HepG2 (cell line): ENCODE measurements at places on chromosomes 4 and X. TPM values are rescaled to one million over a fixed set of nuclear protein-coding genes. Genes with fewer than 3 reads are reported as not detected.

The IRS4 gene
- total RNA-seq: not detected in 2 replicates

DNA sequence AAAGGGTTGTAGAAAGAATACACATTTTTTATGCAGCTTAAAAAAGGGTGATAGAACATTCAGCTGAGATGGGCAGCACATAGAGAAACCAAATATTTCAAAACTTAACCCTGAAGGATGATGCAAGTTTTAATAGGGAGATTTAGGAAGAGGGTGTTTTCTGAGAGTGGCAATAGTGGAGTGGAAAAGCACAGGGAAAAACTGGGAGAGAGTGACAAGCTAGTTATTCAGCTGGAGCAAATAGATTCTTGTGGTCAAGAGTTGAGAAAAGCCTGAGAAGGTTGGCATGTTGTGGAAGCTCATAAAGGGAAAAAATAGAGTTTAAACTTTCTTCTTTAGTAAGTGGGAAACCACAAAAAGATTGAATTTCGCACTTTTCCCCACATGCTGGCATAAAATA is 359.6 kb upstream of the PITX2 start:
- no peak for DNase-seq

DNA sequence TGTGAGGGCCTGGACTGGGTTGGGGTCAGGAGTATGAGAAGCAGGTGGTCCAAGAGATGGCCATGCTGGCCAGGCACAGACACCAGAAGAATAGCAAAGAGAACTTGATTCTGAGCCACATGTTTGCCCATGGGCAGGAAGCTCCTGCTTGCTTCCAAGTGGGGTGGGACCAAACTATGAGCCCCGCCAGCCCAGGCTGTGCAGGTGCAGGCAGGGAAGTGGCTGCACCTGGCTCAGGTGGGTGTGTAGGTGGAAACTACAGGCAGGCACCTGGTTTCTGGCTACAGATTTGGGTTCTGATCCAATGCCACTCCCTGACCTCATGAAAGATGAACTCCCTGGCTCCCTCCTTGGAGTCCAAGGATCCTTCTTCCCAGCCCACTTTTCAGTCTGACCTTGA is 207.9 kb upstream of the KLF3 start:
- no peak for DNase-seq

- DNase-seq: no peak
These were observed 54.6 kb upstream of the TENM3 start for GRCh38 chr4:182188622-182189021.

The UGT2B10 gene
- 97.8 and 148 TPM in 2 replicates for total RNA-seq

DNA sequence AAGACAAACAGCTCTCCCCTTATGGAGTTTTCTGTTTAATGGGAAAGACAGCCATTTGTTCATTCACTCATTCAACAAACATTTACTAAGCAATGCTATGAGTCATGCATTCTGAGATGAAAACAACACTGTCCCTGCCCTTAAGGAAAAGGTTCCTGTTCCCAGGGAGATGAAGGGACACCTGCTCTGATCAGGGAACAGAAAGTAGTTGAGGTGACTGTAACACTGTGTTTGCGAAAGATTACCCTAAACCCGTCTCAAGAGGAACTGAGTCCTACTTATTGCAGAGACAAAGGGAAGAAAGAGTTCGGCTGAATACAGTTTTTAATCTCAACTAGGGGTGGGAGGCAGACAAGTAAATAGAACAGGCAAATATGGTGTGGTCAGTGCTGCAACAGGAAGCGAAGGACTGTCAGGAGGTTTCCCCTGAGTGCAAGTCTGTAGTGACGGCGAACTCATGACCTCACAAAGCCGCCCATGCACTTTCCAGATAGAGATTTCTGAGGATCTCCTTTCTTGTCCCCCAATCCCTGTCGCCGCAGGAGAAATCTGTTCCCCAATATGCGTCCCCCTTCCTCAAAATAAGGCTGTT is 712 bp downstream of the STX18 start:
- DNase-seq: peak; percentile 60

The MMRN1 gene
- not detected in 2 replicates for total RNA-seq

GRCh38 chrX:57667010-57667409 is 13.1 kb downstream of the NLRP2B start:
- DNase-seq: no peak

The KLHL4 gene
- 0.13 and 0.15 TPM in 2 replicates for total RNA-seq

- no peak for DNase-seq
These were observed 312.0 kb upstream of the MAGEB2 start for GRCh38 chrX:29903360-29903759.

The CENPE gene
- 19.8 and 38.0 TPM in 2 replicates for total RNA-seq

GRCh38 chr4:16717266-16717970 is 181.0 kb downstream of the LDB2 start:
- DNase-seq: no peak

The LPAR4 gene
- not detected in 2 replicates for total RNA-seq

The SYNPO2 gene
- 0.04 TPM in 1 of 2 replicates, not detected in the other for total RNA-seq

DNA sequence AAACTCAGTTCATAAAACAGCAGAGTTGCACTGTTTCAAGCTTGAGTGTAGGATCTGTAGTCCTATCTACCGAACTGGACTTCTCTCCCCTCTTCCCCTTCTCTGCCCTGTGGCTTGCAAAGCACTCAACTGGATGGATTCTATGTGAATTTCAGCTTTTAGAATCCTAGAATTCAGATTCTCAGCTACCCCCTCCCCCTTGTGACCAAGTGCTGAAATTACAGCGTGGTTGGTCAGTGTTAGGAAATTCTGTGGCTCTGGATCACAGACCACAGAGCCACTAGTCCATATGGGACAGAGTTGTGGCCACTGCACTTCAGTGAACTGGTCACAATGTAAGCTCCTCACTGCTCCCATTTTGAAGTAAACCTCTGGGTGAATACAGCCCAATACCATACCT is 64.6 kb upstream of the TRPC5 start:
- no peak for DNase-seq
